ENCODE measurements at places on chromosomes 7 and 10.
A peak's percentile ranks its signal among the peaks of the same experiment; 100 is the strongest.

DNA sequence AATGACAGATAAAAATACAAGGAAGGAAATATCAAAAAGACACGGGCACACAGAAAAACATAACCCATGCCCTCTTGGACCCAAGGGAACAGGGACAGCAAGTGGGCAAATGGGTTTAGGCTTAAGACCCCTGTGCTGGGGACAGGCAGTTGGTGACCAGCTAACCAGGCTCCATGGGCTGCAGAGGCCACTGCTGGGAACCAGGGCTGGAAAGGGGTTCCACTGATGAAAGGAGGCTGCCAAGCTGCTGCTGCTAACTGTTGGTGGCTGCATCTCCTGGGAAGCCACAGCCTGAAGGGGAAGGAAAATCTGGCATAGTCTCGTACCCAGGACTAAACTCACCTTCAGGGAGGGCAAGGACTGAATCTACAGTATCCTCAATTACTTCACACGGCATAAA, 579.2 kb upstream of the MGMT start:
- no peak for DNase-seq

DNA sequence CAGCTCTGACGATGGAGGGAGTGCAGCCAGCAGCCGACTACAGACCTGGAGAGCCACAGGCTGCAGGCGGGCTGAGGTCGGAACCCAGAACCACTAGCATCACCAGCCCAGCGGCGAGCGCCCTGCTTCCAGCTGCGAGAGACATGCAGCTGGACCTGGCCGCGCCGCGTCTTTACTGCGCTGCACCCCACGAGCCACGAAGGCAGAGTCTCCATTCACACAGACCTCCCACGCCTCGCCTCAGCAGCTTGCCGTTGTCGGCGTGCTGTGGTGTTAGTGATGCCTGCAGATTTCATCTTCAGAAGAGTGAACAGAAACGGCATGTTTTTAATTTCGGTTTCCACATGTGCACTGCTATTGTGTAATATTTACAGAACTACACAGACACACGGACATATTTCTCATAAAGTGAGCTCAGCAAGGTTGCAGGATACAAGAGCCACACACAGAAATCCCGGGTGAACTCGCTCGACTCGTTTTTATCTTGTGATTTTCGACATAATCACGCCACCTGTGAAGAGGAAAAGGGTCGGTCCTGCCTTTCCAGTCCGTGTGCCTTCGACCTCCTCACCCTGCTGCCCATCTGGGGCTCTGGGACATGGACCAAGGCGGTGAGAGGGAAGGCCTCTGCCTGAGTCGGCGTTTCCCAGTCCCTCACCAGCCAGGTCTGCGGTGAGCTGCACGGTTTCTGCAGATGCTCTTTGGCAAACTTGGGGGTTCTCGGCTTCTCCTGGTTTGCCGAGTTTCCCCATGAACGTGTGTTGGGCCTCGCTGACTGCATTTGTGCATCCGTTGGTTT, 252.2 kb downstream of the ELFN1 start:
- peak; percentile 33 for DNase-seq

- no peak for DNase-seq
These were observed 812 bp downstream of the DOCK1 start for GRCh38 chr10:126905776-126906703.

GRCh38 chr10:43045631-43046287, 31.1 kb upstream of the RET start:
- DNase-seq, result no peak

- DNase-seq, result no peak
These were observed 665.2 kb downstream of the INHBA start for GRCh38 chr7:41037691-41038090.

DNA sequence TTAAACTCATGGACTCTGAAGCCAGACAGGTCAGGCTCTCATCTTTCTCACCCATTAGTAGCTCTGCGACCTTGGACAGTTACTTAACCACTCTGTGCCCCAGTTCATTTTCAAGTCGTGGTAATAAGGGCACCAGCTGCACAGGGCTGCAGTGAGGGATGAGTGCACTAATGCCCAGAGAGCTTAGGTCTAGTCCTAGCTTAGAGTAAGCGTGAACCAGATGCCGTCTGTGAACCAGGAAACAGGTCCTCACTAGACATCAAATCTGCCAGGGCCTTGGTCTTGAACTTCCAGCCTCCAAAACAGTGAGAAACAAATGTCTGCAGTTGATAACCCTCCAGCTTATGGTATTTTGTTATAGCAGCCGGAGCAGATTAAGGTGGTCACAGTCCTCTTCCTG, 222.4 kb upstream of the PFKP start:
- no peak for DNase-seq

DNA sequence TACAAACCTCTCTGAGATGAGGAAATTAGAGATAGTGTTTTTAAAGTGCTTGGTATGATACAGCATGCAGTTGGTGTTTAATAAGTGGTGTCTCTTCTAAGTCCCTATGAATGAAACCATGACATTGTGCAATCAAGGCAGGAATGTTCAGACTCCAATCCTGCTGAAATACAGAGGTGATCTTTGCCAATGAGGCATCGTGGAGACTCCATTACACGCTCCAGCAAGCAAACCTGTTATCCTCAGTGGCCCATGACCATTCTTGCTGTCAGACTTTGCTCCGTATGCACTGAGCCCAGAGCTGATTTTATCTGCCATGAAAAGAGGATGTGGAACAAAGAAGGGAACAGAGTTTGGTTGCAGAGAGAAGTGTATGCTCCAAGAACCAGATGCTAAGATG, 47.3 kb downstream of the CDHR3 start:
- no peak for DNase-seq

DNA sequence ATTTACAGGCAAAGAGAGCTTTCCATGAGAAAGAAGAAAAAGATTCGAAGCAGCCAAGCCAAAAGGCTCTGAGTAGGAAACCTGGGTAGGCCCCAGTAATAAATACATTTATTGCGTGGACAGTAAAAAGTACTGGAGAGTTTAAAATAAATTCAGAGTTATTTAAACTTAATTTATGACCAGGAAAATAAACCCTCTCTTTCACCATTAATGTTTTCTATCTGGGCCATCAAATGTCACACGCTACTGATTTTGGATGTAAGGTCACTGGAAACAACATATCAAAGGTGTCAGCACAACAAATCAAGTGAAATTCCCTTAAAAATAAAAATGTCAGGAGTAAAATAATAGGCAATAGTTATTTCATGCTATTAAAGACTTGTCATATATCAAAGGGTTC, 264.0 kb downstream of the SKAP2 start:
- DNase-seq, result no peak

GRCh38 chr10:70772627-70773026, 12.6 kb downstream of the TBATA start:
- DNase-seq, result no peak

GRCh38 chr10:71316056-71316785, 2.8 kb upstream of the SLC29A3 start:
- DNase-seq, result no peak

- DNase-seq, result no peak
These were observed 5.7 kb downstream of the PRKAG2 start for GRCh38 chr7:151871189-151871735.

DNA sequence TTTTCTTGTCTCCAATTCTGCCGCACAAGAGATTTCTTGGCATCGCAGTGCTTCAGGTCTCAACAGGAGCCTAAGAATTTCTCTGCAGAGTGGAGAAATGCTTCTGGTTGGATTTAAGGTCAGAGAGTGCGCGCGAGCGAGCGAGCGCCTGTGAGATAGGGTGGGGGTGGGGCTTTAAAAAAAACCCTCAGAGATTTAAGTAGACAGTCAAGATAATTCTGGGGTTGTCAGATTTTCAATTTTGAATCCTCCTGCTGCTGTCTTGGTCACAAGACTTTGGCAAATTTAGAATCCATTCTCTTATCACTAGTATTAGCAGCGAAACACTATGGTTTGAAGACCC, 49.7 kb downstream of the CPEB3 start:
- no peak for DNase-seq

GRCh38 chr7:70953331-70953741, 178.6 kb upstream of the GALNT17 start:
- DNase-seq, result no peak

- no peak for DNase-seq
These were observed 105.6 kb upstream of the PLXDC2 start for GRCh38 chr10:19710600-19710999.

Measured in activated naive CD4-positive, alpha-beta T cell (primary cell).